ENCODE measurements at places on chromosomes 5 and 9.

GRCh38 chr9:133160742-133161546 is 2.8 kb downstream of the GBGT1 start:
- DNase-seq = no peak

GRCh38 chr5:122478741-122479442 is 166.9 kb downstream of the SNCAIP start:
- DNase-seq = no peak

DNA sequence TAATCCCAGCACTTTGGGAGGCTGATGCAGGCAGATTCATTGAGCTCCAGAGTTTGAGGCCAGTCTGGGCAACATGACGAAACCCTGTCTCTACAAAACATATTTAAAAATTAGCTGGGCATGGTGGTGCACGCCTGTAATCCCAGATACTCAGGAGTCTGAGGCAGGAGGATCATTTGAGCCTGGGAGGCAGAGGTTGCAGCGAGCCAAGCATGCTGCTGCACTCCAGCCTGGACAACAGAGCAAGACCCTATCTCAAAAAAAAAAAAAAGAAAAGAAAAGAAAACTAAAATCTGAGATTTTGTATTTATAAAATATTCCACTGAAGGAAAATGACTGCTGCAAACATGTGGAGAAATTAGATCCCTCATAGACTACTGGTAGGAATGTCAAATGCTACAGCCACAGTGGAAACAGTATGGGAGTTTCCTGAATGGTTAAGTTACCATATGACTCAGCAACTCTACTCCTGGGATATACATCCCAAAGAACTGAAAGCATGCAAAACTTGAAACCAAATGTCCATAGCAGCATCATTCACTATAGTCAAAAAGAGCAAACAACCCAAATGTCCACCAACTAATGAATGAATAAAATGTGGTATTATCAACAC is 106.1 kb downstream of the UBAP2 start:
- no peak for DNase-seq

DNA sequence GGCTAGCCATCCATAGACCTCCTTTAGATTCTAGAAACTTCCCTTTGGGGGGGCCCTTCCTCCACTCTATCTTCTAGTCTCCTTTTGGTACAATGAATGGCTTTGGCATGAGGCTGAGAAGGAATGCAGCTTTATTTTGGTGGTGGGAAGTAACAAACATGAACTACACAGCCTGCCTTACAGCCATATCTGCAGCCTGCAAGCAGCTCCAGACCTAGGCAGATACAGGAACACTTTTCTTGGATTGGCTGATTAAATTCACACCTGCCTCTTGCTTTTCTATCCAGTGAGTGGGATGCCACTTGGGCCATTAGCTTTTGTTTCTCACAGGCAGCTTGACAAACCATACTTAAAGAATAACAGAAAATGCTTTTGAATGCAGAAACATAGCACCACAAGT is 28.2 kb downstream of the NR6A1 start:
- no peak for DNase-seq

DNA sequence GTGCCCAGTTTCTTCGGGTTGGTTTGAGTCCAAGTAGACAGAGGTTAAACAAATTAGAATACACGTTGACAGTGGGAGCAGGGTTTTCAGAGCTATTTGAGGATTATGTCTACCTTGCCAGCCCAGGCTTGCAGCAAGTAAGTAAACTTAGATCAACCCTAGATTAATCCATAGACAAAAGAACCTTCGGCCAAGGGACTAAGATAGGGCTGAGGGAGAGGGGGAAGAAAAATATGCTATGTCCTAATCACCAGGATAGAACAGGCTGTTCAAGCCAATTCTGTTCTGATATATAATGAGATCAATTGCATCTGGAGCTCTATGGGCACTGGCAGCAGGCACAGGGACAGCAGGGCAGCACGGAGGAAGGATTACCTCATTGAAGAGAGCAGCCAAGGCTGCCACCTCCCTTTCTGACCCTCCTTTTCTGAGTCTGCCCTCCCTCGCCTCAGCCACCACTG is 377.7 kb downstream of the PIK3R1 start:
- DNase-seq = no peak

DNA sequence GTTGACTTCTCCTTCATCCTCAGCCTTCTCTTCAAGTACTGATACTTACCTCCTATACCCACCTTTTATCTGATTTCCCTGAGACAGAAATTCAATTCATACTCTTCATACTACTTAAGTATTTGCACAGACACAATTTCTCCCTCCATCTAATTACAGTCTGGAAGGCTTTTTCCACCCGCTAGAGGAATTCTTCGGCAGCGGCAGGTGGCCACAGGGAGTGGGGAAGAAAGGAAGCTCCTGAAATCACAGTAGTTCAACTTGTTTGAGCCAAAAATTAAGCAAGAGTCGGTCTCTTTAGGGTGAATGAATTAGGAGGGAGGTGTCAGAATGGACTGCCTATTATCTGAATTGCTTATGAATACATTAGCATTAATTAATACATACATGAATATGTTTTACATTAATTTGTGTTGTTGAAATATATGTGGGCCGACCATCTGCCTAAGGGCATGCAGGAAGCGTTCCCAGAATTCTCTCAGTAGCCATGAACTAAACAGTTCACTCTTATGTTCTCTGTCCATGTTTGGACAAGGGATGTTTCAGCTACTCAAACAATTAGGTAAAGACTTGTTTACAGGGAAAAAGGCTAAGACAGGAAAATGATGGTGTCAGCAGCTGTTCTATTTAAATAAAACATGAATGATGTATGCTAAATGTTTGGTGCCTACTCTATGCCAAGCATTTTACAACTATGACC is 101.4 kb upstream of the SMARCA2 start:
- no peak for DNase-seq

All from activated T-helper 9 cell treated with anti-CD3 and anti-CD28 coated beads, Interleukin-2, amount 50 U/mL, for 16 hours (primary cell).